Occipital lobe (tissue), 3 donors: ENCODE measurements at places on chromosomes 16 and 17. TPM values are rescaled to one million over a fixed set of nuclear protein-coding genes. Genes with fewer than 3 reads are reported as not detected.

PPP1R27 gene
- not detected for total RNA-seq

SYT17 gene
- total RNA-seq: 6.2 TPM

MT1X gene
- total RNA-seq: 14.5 TPM

CCL16 gene
- total RNA-seq: not detected

FBXO39 gene
- not detected for total RNA-seq

TBC1D3 gene
- not detected for total RNA-seq

CRISPLD2 gene
- 2.7 TPM for total RNA-seq

CCDC200 gene
- not detected for total RNA-seq

ZNF469 gene
- total RNA-seq: 0.31 TPM

CDK10 gene
- total RNA-seq: 22.9 TPM

PLCG2 gene
- total RNA-seq: 1.6 TPM

PRSS36 gene
- not detected for total RNA-seq

SALL1 gene
- total RNA-seq: 4.4 TPM

ZNF213 gene
- total RNA-seq: 8.3 TPM

FADS6 gene
- 0.16 TPM for total RNA-seq

ZNF423 gene
- 4.7 TPM for total RNA-seq

KLHL10 gene
- not detected for total RNA-seq

MPP2 gene
- 14.2 TPM for total RNA-seq

KRT17 gene
- total RNA-seq: 0.31 TPM

DOC2B gene
- total RNA-seq: 15.6 TPM

KIF19 gene
- total RNA-seq: not detected
